ENCODE measurements at places on chromosomes 1 and 21.

- no peak for DNase-seq
These were observed 22.5 kb downstream of the BATF3 start for GRCh38 chr1:212677136-212677535.

DNA sequence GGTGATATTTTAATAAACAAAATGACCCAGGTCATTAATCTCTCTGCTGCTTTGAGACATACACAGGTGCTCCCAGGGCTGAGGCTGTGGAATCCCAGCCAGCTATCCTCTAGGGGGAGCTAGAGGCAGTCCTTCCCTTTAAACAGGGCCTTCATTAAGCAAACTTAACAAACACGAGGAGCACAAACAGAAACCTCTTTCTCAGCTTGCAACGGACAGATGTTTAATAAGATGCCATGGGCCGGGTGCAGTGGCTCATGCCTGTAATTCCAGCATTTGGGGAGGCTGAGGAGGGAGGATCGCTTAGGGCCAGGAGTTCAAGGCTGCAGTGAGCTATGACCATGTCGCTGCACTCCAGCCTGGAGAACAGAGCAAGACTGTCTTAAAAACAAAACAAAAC, 106.7 kb downstream of the HIVEP3 start:
- no peak for DNase-seq

- DNase-seq = no peak
These were observed 55.9 kb downstream of the SETD4 start for GRCh38 chr21:36004441-36004840.

- no peak for DNase-seq
These were observed 5.3 kb upstream of the SLC19A1 start for GRCh38 chr21:45547545-45547900.

GRCh38 chr1:29800522-29800956, 564.2 kb downstream of the PTPRU start:
- DNase-seq = no peak

GRCh38 chr1:27220096-27220495, 14.3 kb upstream of the WDTC1 start:
- no peak for DNase-seq

DNA sequence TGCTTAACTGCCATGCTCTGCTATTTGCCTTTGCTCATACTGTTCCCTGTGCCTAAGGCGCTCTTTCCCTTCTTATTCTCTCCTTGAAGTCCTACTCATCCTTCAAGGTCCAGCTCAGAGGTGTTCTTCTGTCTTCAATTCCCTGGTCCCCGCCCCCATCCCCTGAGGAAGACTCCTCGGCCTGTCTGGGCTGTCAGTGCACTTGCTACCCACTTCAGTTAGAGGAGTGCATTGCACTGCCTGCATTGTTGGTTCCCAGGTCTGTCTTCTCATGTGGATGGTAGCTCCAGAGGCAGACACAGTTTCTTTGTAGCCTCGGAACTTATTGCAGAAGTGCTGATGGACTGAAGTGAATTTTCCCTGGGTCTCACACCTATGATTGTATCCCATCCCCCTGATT, 194.0 kb downstream of the C1orf94 start:
- no peak for DNase-seq

- no peak for DNase-seq
These were observed 207.2 kb downstream of the PTGER3 start for GRCh38 chr1:70840260-70840953.

GRCh38 chr1:20339811-20340457, 49.3 kb downstream of the VWA5B1 start:
- DNase-seq = no peak

GRCh38 chr1:111976332-111976731, 13.1 kb downstream of the KCND3 start:
- DNase-seq = no peak

DNA sequence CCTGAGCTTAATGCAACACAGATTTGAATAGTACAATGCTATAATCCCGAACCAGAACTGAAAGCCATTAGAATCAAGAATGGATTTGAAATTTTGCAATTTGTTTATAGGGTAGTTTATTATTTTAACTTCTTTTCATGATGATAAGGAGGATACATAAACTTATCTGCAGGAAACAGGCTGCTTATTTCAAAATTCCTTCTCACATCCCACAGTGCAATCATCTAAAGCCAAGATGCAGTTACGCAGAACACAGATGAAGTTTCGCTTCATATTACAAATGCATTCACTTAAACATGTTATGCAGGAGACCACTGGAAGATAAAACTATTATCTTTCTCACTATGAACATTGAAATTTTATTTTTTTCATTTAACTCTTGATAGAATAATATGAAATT, 1019.6 kb downstream of the PLA2G4A start:
- no peak for DNase-seq

DNA sequence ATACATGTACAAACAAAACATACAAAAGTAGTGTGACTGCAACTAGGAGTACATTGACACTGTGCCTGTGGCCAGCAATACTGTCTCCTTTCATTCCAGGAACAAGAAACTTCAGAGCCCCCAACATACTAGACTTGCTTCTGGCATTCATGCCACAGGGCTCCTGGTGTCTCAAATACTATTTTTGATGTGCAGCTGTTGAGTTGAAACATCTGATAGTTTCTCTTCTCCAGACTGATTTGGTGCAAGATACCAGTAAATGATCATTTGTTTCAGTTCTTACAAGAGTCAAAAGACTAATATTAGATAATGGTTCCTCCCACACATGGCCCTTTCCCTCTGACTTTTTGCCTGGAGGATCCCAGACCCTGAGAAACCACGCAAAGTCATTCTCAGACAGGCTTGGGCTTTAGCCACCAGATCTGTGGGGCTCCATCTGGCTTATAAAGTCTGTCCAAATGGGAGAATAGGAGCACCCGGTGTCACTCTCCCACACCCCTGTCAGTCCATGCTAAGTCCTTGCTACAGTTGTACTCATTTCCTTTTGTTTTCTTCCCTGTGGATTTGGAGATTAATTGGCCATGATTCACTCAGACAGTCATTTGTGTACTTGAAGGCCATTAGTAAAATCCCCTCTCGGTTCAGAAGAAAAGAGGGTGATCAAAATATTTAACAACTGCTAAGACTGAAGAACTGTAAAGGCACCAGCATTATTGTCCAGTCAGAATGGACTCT, 163.5 kb upstream of the RUNX1 start:
- DNase-seq = no peak

DNA sequence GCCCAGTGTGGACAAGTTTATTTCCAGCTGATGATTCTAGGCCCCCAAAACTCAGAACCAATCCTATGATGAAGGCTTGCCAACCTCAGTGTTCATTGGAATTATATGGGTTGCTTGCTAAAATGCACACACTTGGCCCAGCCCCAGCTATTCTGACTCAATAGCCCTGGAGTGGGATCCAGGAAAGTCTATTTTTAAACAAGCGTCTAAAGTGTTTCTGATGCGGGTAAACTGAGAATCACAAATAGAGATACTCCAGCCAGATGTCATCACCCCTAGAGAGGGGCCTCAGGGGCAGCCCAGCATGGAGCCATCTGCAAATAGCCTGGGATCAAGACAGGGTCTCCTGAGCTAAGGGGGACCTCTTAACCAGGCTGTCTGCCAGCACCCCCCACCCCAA, 46.0 kb downstream of the PKP1 start:
- DNase-seq = no peak

GRCh38 chr1:118322331-118322730, 137.3 kb upstream of the SPAG17 start:
- no peak for DNase-seq

- DNase-seq = no peak
These were observed at the start of gene SLFNL1 for GRCh38 chr1:41021526-41022308. SLFNL1 (minus strand) TSS chr1:41021725; CDS start chr1:41020660, 1,065 bp downstream.

DNA sequence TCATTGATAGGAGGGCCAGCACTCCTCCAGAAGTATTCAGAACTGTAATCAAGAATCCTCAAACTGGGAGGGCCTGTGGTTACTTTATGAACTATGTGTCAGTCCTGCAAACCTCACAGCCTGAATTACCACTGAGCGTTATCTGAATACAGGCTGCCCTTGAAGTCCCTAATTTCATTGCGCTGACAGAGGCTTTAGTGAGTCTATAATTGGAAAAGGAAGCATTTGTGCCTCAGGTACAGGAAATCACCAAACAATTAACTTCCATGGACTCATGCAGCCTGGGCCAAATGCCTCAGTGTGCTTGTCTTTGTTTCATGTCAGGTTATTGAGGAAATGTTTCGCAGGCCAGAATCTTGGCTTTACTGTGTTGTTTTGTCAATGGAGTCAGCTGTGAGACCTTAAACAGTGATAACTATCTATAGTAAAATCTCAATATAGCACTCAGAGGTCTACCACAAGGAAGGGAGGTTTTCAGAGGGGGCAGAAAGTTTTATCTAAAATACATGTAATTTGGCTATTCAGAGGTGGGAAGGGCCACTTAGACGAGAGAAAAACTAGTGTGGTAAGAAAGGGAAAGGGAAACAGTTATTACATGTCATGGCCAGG, 32.9 kb upstream of the DOCK7 start:
- no peak for DNase-seq

- no peak for DNase-seq
These were observed 120.5 kb downstream of the SIK1 start for GRCh38 chr21:43306391-43306790.

DNA sequence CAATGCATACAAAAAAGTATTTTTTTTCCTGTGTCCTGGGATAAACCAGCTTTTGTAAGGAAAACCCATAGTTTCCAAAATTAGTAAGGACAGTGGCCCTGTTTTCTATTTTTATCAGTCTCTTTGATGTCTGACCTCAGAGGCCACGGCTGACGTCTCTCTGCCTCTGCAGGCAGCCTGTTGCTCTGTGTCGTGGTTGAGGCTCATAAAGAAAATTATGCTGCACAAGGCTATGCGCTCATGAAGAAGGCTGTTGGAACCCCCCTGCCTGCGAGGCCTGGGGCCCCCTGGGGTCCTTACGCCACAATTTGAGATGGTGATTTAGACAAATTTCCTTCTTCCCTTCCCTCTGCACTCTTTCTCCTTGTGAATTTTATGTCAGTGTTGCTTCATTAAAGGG, 48.9 kb downstream of the AGPAT3 start:
- no peak for DNase-seq

- no peak for DNase-seq
These were observed 403 bp upstream of the PSEN2 start for GRCh38 chr1:226870026-226870400.

DNA sequence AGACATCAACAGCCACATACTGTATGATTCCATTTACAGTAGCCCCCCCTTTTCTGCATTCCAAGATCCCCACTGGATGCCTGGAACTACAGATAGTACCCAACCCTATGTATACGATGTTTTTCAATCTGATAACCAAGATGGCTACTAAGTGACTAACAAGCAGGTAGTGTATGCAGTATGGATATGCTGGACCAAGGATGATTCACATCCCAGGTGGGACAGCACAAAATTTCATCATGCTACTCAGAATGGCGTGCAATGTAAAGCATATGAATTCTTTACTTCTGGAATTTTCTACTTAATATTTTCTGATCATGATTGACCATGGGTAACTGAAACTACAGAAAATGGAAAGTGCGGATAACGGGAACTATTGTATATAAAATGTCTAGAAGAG, 30.0 kb upstream of the MRPS6 start:
- no peak for DNase-seq

DNA sequence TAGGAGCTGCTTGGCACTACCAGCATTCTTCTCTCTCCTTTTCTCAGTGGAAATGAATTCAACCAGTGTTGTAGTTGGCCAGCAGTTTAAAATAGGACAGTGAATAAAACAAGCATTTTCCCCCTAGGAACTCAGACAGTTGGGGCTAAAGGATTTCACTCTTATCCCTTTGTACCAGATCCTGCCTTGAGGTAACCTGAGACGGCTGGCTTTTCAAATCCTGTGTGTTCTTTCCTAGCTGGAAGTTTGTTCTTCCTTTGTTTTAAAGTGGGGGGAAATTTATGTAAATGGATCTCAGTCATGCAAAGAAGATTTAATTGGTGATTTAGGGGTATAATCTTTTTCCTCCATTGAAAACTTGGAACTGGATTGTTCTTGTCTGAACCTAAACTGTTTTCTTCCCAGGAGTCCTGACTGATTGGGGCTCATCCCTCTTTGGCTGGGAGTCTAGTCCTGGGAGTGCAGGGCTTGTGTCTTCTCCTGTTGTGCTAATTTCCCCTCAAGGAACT, 23.3 kb downstream of the ZP4 start:
- no peak for DNase-seq

DNA sequence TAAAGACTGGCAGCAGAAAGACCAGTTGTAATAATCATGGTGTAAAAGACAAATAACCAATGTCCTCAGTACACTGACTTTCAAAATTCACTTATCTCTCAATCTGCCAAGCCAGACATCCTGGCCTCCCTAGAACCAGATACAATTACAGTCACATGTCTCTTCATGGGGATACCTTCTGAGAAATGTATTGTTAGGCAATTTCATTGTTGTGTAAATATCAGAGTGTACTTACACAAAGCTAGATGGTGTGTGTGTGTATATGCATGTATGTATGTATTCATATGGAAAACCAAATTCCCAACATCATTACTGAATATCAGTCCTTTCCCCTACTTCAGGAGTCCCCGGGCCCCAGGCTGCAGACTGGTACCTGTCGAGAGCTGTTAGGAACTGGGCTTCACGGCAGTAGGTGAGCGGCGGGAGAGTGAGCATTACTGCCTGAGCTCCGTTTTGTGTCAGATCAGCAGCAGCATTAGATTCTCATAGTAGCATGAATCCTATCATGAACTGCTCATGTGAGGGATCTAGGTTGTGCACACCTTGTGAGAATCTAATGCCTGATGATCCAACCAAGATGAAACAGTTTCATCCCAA, 65.3 kb upstream of the ZNF326 start:
- DNase-seq = no peak

DNA sequence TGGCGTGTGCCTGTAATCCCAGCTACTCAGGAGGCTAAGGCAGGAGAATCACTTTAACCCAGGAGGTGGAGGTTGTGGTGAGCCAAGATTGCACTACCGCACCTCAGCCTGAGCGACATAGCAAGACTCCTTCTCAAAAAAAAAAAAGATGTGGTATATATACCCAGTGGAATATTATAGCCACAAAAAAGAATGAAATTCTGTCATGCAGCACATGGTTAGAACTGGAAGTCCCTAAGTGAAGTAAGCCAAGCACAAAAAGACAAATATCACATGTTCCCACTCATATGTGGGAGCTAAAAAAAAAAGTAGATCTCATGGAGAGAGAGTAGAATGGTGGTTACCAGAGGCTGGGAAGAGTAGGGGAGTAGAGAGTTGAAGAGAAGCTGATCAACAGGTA, 18.7 kb downstream of the PSMB4 start:
- no peak for DNase-seq

DNA sequence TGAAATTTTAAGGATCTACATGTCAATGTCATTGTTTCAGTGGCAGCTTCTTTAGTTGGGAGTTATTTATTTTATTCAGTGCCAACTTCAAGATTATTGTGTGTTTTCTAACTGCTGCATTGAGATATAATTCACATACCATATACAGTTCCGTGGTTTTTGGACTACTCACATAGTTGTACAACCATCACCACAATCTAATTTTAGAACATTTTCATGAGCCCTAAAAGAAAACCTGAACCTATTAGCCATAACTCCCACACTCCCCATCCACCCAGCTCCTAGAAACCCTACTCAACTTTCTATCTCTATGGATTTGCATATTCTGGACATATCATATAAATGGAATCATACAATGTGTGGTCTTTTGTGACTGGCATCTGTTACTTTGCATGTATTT, 220.0 kb downstream of the LRRC40 start:
- DNase-seq = no peak

Data from activated naive CD4-positive, alpha-beta T cell (primary cell).